Esophagus mucosa (tissue), 1 donor: ENCODE measurements at places on chromosomes 12 and 14.

- ATAC-seq = no peak
These were observed 30.0 kb downstream of the DGLUCY start for GRCh38 chr14:91143862-91144261.

- no peak for ATAC-seq
These were observed 42.7 kb downstream of the ATF7IP start for GRCh38 chr12:14408208-14408607.

DNA sequence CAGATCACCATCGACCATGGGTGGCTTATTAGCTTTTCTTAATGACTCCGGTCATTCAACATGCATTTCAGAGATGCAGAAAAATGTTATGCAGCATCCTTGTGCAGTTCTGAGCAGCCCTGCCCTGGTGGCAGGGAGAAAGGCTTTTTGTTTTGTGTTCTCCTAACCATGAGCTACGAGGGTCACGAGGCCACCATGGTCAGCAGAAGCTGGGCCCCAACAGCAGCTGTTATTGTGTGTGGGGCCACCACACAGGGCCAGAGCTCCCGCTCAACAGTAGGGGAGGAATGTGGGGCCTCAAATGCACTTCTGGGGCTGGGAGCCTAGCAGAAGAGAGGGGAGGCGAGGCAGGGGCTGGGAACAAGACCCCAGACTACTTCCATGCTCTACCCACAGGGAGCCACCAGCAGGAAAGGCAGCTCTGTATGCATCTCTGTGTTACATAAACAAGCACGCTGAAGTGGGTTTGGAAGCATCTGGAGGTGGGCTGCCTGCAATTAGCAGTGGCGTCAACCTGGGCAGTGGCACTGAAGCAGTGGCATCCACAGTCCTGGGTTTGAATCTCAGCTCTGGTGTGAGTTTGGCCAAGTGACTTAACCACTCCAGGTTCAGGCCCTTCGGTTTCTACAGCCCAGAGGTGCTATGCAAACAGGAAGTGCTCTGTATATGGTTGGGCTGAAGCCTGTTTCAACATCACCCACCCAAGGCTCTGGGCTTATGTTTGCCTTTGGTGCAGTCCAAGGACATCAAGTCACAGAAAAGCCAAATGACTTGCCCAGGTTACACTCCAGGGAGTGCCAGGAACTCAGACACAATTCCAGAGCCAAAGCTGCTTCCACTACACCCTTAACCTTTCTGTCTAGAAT lies 16.3 kb downstream of the GLTP start:
- peak; percentile 78 for ATAC-seq

GRCh38 chr12:120965534-120966091 lies 12.7 kb upstream of the HNF1A start:
- ATAC-seq = peak; percentile 50

GRCh38 chr14:69153152-69153872 lies 393 bp upstream of the DCAF5 start:
- ATAC-seq = peak; percentile 18

DNA sequence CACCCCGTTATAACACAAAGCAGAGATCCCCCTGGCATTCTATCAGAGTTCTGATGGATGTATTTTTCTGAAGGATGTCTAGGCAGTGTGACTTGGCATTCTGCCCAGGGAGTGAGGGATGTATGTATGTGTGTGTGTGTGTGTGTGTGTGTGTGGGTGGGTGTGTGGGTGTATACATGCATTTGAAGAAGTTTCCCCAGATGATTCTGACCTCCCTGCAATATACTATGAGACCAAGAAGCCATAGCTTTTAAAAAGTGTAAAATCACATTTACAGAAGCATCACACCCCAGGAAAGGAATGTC lies 59.7 kb upstream of the NAP1L1 start:
- ATAC-seq = no peak

- no peak for ATAC-seq
These were observed 1.2 kb upstream of the CSAD start for GRCh38 chr12:53181935-53182334.

GRCh38 chr12:45458854-45459807 lies 243.2 kb downstream of the ANO6 start:
- peak; percentile 17 for ATAC-seq

GRCh38 chr12:18383203-18383602 lies 121.9 kb downstream of the PIK3C2G start:
- no peak for ATAC-seq
